ENCODE measurements at places on chromosomes 5 and 9.
A peak's percentile ranks its signal among the peaks of the same experiment; 100 is the strongest.

- DNase-seq, result peak; percentile 31
Observed at GRCh38 chr9:121700165-121700831, 48.9 kb downstream of the DAB2IP start.

- no peak for DNase-seq
Observed at GRCh38 chr5:105430516-105430915, 1867.9 kb upstream of the NUDT12 start.

DNA sequence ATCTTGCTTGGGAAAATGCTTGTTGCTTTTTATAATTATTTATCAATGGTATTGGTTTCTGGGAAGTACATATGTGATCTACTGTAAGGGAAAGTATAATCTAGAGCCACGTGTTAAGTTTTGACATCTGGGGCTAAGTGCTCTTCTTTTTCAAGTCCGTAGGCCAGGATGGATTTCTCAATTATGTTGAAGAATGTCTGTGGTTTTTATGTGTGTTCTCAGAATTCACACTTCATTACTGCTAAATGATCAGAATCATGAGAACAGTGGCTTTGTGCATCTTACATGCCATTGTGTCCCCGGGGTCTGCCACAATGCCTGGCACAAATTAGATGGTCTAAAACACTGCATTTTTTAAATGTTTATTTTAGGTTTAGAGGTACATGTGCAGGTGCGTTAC is 14.5 kb upstream of the AUH start:
- no peak for DNase-seq

DNA sequence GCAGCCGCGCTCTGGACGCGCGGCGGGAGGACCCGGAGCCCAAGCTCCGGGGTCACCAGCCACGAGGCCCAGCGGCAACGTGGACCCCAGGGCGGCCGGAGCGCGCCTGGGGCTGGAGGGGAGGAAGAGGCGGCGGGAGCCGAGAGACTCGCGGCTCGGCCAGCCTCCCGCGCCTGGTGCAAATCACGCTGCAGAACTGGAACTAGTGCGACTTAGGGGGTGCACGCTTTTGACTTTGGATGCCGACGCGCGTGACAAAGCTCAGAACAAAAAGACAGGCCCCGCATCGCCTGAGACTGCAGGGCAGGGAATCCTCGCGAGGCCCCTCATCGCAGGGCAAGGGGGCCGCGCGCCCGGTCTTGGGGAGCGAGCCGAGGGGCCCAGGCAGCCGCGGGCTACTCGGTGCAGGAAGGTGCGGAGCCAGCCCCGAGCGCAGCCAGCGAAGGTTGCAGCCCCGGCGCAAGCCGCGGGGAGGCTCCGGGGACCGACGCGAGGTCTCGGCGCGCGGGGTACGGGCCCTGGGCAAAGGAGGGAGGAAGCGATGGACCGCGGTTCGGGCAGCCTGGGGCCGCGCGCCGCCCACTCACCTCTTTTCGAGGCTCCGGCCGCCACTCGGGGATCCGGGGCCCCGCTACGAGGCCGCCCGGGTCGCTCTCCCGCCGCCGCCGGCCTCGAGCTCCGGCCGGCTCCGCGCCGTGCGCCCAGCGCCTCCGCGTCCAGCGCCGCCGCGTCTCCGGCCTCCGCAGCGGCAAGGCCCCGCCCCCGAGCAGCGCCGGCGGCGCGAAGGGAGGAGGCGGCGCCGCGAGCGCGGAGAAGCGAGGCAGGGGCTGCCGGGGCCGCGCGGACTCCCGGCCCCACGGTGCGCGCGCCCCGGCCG is at the start of gene GOLM1:
GOLM1 (minus strand) TSS at position 735 of the 877 bp plus-strand sequence. CDS start 20,238 bp downstream, outside the sequence.
- DNase-seq, result peak; percentile 54

GRCh38 chr5:33984671-33985124 is at the start of gene SLC45A2:
Gene SLC45A2 (minus strand): TSS chr5:33984693. CDS start chr5:33984583, 110 bp downstream.
- no peak for DNase-seq

GRCh38 chr5:157477814-157478494 is 17.9 kb downstream of the NIPAL4 start:
- DNase-seq, result no peak

DNA sequence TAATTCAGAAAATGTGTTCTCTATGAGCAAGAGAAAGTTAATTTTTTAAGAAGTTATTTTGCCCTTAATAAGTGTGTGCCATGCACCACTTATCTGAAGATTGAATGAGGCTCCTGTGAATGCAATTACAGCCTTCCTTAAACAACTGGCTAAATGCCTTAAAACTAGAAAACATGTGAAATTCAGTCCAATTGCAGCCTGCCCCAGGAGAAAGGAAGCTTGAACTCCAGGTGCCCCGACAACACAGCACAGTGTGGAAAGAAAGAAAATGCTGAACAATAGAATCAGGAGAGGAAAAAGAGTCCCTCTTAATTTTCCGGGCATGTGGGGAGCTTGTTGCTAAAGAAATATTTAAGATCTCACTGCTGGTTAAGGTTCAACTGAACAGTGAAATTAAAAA is 8.8 kb downstream of the LHFPL2 start:
- no peak for DNase-seq

- DNase-seq, result peak; percentile 72
Observed at GRCh38 chr5:176415952-176416924, at the start of gene CLTB. Gene CLTB (minus strand): TSS chr5:176416539. CDS start chr5:176416363, 176 bp downstream.

- no peak for DNase-seq
Observed at GRCh38 chr5:12175914-12176585, 271.8 kb upstream of the CTNND2 start.

DNA sequence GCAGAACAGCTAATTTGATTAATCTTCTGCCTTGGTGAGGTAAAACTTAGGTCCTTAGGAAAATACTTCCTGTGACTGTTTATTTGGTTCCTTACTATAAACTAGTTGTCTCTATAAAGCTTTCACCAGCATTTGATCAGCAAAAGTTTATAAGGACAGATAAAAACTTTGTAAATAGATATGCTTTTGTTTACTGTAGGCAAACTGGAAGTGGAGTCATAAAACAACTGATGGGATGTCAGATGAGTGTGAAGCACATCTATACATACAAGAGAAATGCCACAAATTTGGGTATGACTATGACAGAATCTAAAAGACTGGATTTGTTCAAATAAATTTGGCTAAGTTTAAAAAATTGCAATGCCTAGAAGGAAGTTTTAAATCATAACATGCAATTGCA is 5.5 kb downstream of the PTGER4 start:
- no peak for DNase-seq

- no peak for DNase-seq
Observed at GRCh38 chr9:129612123-129612522, 8.8 kb downstream of the C9orf50 start.

- DNase-seq, result no peak
Observed at GRCh38 chr5:171592076-171592475, 172.6 kb downstream of the FGF18 start.

DNA sequence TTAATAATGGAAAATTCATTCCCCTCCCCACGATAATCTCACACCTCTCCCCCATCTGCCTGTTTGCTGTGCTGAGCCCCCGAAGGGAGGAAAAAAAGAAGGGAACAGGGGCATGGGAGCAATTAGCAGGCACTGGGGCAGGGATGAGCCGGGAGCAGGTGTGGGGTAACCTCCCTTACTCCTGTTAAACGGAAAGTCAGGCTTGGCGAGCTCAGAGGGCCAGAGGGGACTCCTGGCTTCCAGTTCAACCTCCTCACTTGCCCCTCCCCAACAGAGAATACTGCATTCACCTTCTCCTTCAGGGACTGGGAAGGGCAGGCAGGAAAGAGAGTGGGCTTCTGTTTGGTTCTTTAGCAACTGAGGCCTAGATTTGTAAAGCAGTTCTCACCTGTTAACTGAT is 1.6 kb downstream of the AFAP1L1 start:
- DNase-seq, result no peak

DNA sequence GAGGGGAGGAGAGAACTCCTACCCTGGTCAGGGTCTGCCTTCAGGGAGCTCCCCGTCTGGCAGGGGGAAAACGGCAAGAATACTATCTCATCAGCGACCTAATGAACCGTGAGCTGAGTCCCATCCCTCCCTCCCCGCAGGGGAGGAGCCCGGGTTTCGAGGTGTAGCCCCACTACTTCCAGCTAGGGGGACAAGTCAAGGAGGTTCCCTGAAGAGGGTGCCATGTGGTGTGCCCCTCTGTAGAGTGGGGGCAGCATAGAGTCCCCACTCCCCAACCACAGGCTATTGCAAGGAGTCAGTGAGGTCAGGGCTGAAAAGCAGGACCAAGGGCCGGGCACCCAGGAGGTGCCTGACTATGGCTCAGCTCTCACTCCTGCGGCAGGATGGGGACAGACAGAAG is 50.9 kb upstream of the RXRA start:
- DNase-seq, result no peak

DNA sequence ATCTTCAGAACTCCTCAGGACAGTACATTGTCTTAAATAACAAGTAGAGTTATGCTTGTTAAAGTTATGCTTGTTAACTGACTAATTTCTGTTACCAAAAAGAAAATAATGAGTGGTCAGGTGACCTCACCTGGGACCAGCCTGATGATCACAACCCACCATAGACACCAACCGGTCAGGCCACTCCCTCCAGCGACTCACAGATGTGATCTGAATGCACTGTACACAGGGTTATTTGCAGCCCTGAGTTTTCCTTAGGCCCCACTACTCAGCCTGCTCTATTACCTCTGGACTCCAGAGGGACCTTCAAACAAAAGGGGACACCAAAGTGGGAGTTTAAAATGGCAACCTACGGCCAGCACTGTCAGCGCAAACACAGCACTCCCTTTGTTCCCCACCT is 55.3 kb downstream of the ARSB start:
- no peak for DNase-seq

GRCh38 chr9:109166171-109166770 is 778 bp downstream of the FRRS1L start:
- peak; percentile 22 for DNase-seq

- DNase-seq, result no peak
Observed at GRCh38 chr5:54463713-54464112, 8.2 kb downstream of the HSPB3 start.

GRCh38 chr9:132878695-132879456 is at the start of gene SPACA9:
Gene SPACA9 (plus strand): TSS chr9:132878898. CDS start chr9:132883948, 5,050 bp downstream.
- DNase-seq, result peak; percentile 31

- DNase-seq, result no peak
Observed at GRCh38 chr9:86563936-86564335, 209.7 kb upstream of the TUT7 start.

GRCh38 chr9:100084128-100084453 is 14.7 kb downstream of the ERP44 start:
- DNase-seq, result no peak

DNA sequence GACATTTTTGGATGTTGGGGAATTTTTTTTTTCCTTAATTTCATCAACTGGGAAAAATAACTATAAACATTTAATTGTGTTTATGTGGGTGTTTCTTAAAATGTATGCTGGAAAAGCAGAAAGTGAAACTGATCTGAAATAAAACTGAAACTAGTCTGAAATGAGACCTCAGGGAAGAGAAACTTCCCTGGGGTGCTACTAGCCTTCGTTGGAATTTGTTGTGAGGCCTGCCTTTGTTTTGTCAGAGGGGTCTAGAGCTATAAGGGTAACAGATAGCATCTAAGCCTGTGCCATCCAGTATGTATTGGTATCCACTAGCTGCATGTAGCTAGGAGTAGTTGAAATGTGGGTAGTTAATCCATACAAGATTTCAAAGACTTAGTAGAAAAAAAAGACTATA is 10.4 kb downstream of the ZNF618 start:
- no peak for DNase-seq

DNA sequence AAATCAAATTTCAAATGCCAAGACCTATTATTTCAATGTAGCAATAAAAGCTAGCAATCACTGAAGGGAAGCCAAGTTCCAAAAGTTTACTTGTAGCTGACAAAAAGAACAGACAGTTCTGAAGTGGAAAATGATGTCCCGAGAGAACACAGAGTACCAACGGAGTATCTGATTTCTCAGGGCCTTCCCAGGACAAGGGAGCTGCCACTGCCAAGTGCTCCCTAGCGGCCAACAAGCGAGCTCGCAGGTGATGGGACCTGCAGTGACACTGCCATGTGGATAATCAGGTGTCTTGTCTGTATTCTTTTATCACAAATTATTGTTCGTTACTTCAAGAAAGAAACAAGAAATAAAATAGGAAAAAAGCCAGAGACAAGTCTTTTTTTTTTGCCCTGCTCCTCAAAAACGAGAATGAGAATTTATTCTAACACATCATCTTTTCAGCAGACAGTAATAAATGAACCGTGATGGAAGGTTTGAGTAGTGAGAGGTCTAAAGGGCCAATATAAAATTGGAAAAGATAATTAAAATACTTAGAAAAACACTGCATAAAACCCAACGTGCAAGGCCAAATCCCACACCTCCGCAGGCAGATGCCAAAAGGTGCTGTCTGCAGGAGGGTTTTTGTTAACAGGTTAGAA is 159.4 kb downstream of the MYO10 start:
- DNase-seq, result peak; percentile 26

GRCh38 chr5:44987026-44987425 is 178.3 kb downstream of the MRPS30 start:
- no peak for DNase-seq

GRCh38 chr9:17622141-17622540 is 43.3 kb downstream of the SH3GL2 start:
- DNase-seq, result no peak

GRCh38 chr9:82449986-82450385 is 461.4 kb downstream of the SPATA31D1 start:
- no peak for DNase-seq

GRCh38 chr9:129175515-129175824 is 2.6 kb downstream of the IER5L start:
- DNase-seq, result no peak

GRCh38 chr5:2746561-2747032 is 4.9 kb downstream of the IRX2 start:
- no peak for DNase-seq

GRCh38 chr5:82610686-82611085 is 332.5 kb upstream of the RPS23 start:
- no peak for DNase-seq

DNA sequence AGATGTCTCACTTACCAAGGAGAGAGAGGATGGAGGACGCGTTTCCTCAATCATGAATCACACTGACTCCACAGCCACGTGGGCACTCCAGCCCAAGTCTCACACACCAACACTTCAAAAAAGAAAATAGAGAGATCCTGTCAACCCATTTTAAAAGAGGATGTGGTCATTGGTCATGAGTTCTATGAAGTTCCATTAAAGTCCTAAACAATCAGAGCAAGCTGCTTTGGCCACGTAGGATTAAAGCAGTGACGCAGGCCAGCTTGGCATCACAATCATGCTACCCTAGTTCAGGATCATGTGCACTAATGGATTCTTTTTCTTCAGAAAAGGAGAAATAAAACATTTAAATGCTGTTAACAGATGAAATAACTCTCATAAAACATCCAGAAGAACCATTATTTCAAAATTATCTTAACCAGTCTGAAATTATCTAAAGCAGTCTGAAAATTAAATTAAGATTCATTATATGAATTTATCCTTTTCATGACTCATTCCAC is 108.1 kb downstream of the SEMA5A start:
- DNase-seq, result no peak

DNA sequence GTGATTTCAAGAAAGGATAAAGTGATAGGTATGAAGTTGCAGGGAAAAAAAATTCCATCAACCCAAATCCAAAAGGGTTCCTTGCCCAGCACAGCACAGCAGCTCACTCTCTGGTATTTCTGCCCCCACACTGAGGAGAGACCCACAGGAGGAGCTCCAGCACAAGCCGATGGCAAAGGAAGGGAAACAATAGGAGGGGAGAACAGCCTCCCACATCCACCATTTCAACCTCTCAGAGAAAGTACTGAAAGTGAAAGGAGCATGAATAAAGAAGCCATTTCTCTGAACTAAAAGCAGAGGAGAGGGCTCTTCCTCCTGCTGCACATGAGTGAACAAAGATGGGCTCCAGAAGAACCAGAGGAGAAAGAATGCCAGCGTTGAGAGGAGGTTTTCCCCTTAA is 54.9 kb upstream of the ZSWIM6 start:
- no peak for DNase-seq

GRCh38 chr5:174775081-174775480 is 50.7 kb downstream of the MSX2 start:
- no peak for DNase-seq

All from neural crest cell (in vitro differentiated cells).